ENCODE measurements at places on chromosomes 1 and 21.
A peak's percentile ranks its signal among the peaks of the same experiment; 100 is the strongest.

DNA sequence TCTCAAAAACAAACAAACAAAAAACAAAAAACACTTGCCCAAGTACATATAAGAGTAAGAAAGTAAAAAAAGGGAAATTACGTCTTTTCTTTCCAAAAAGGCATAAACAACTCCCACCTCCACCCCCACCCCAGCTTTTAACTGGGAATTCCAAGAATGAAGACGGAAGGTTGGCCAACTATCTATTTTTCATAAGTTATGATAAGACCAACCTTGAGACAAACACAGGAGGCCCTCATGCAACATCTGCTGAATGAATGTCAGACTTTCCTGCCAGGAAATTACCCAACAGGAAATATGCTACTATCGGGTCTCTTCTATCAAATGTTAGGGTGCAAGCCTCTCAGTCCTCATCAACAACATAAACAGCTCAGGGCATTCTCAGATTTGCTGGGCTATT, 1.9 kb downstream of the BSDC1 start:
- H3K27ac ChIP-seq: peak overlapping the region; percentile 6
- peaks cover 37% of the 10 kb centered on the region for H3K4me1 ChIP-seq
- peaks cover 6% of the 10 kb centered on the region for H3K36me3 ChIP-seq
- DNase-seq: no peak
- H3K4me3 ChIP-seq: no peak overlapping the region

- H3K4me3 ChIP-seq: no peak overlapping the region
- no peaks in the 10 kb centered on the region for H3K27me3 ChIP-seq
- H3K27ac ChIP-seq: no peak overlapping the region
- DNase-seq: no peak
- H3K4me1 ChIP-seq: peaks cover 36% of the 10 kb centered on the region
Observed at GRCh38 chr1:114328361-114328904, 174.8 kb upstream of the SYT6 start.

GRCh38 chr21:35987475-35987874, 72.9 kb downstream of the SETD4 start:
- no peak overlapping the region for H3K27ac ChIP-seq
- H3K36me3 ChIP-seq: no peaks in the 10 kb centered on the region
- DNase-seq: no peak
- H3K4me1 ChIP-seq: no peaks in the 10 kb centered on the region
- H3K27me3 ChIP-seq: peaks cover 10% of the 10 kb centered on the region

- H3K36me3 ChIP-seq: peaks cover 1% of the 10 kb centered on the region
- H3K27me3 ChIP-seq: peaks cover 2% of the 10 kb centered on the region
- H3K4me1 ChIP-seq: no peaks in the 10 kb centered on the region
- H3K4me3 ChIP-seq: no peak overlapping the region
- no peak for DNase-seq
Observed at GRCh38 chr1:4305526-4306301, 348.7 kb upstream of the AJAP1 start.

GRCh38 chr1:175409938-175410337, 217.4 kb upstream of the KIAA0040 start:
- H3K36me3 ChIP-seq: no peaks in the 10 kb centered on the region
- no peak for DNase-seq
- no peak overlapping the region for H3K27ac ChIP-seq

DNA sequence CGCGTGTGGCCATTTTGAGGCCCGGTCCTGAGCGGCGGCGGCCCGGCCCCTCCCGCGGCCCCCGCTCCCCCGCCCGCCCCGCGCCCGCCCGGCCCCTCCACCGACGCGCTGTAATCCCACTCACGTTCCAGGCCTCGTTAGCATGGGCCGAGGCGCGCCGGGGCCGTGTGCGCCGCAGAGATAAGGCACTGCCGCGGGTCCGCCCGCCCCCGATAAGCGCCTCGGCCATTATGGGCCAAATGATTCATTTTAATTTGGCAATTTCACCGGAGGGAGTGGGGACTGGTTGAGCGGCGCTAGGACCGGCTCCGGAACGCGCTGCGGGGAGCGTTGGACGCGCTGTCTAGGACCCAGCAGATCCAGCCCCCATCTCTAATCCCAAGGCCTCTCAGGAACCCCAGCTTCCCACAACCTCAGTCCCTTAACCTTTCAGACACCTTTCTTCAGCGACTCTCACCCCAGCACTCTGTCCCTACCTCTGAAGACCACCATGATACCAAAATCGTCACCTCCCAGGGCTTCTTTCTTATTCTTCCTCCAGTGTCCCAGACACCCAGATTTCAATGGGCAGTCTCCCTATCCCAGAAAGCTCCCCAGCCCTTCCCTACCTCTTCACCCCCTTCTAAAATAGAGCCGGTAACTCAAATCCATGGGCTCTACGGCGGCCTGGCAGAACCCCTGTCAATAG, at the start of gene TAL1:
TAL1 (minus strand) TSS at position 39 of the 688 bp plus-strand sequence. CDS start 6,337 bp downstream, outside the sequence.
- H3K4me3 ChIP-seq: peak within 1 kb of the TSS; percentile 73
- no peak within 1 kb of the TSS for H3K27ac ChIP-seq
- H3K36me3 ChIP-seq: no peaks in the 10 kb centered on the region
- no peak for DNase-seq
- peaks cover 73% of the 10 kb centered on the region for H3K27me3 ChIP-seq

GRCh38 chr1:93317207-93317606, 28.5 kb upstream of the DR1 start:
- H3K27ac ChIP-seq: no peak overlapping the region
- DNase-seq: no peak
- no peaks in the 10 kb centered on the region for H3K36me3 ChIP-seq
- H3K27me3 ChIP-seq: no peaks in the 10 kb centered on the region

DNA sequence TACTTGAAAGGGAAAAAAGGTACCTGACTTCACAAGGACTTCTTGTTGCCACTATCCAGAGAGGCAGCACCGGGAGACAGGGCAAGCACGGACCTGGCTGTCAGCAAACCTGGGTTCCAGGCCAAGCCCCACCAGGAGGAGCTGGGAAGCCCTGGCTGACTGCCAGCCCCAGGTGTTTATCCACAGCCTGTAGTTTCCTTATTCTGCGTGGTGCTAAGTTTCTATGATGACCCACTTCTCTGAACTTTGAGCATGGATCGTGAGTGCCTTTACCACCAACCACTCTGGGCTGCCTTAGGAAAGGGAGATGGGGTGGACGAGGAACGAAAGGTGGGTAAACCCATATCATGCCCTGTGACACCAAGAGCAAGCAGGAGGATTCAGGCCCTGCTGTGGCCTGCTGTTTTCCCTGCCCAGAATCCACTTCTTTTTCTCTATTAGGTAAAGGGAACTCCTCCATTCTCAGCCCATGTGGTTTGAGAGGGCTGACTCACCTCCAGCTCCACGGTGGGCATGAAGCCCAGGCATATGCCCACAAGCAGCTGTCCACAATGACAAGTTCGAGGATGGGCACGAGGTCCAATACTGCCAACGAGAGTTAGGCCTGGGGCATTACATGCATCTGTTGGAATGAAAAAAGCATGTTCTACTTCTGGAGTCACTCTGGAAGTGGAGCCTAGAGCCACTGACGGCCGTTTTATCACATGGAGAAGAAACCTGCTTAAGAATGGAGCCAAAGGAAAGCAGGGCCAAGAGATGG, 20.3 kb downstream of the TSPAN2 start:
- H3K4me3 ChIP-seq: no peak overlapping the region
- no peaks in the 10 kb centered on the region for H3K36me3 ChIP-seq
- H3K27ac ChIP-seq: no peak overlapping the region
- no peaks in the 10 kb centered on the region for H3K27me3 ChIP-seq

All from activated naive CD4-positive, alpha-beta T cell treated with anti-CD3 and anti-CD28 coated beads for 36 hours (primary cell).